ENCODE measurements at places on chromosomes 2 and 18.

DNA sequence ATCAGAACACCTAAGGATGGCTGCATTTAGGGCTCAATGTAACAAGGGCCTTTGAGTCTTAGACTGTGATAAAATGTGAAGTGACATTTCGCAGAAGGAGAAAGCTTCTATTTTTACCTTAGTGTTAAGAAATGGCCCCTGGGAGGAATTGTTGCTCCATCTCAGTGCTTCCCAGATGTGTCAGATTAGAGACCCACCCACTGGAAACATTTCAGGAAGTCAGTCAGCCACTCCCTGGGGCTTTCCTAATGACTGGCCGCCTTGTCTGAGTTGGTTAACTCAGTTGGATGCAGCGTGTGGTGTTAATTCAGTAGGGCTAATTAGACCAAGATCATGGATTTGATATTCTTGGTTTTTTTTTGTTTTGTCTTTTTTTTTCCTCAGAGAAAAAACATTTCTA lies 355.9 kb downstream of the PIK3C3 start:
- DNase-seq: no peak

DNA sequence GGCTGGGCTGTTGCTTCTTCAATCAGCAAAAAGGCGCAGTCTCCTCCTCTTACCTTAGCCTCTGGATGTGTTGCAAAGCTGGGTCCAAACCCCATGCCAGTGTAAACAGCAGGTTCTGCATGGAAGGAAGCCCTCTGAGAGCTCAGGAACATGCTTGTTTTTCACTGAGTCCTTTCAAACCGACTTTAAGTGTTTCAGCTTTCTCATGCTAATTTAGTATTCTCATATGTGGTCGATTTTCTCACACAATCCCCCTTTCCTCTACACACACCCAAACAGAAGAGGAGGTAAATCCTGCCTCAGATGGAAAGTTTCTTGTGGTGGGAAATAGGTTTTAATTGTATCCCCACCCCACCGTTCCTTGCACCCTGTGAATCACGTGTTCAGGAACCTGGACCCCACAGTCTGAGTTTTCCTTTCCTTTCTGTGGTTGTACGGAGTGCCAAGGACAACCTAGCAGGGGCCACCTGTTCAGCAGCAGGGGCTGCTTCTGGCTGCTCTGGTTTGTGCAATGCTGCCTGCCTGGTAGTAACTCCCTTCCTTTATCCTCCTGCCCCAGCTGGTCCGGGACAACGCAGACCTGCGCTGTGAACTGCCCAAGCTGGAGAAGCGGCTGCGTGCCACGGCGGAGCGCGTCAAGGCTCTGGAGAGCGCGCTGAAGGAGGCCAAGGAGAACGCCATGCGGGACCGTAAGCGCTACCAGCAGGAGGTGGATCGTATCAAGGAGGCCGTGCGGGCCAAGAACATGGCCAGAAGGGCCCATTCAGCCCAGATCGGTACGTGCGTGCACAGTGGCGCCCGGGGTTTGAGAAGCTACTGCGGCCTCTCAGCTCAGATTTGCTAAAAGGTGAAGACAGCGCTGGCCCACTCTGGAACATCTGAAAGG lies 28.7 kb upstream of the LYPD6B start:
- DNase-seq: no peak

GRCh38 chr2:74821177-74822126 lies 12.5 kb upstream of the HK2 start:
- DNase-seq: no peak

GRCh38 chr2:86241611-86242010 lies 42.4 kb downstream of the MRPL35 start:
- DNase-seq: no peak

DNA sequence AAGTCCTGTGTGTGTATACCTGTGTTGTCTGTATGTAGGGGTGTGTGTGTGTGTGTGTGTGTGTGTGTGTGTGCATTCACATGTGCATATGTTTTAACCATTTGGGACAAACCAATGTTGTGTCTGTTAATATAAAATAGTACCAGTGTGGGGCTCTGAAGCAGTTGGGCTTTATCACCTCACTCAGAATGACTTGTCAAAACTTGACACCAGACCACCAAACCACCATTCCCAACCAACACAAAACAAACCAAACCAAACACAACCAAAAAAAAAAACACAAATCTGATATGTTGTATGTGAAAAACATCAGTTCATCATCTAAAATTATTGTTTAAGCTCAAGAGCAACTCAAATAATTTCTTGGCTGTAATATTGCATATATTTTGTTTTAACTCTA lies 42.1 kb downstream of the CALCRL start:
- no peak for DNase-seq

GRCh38 chr2:6008726-6009125 lies 316.5 kb downstream of the SOX11 start:
- no peak for DNase-seq

GRCh38 chr2:72094701-72095100 lies 53.0 kb downstream of the CYP26B1 start:
- no peak for DNase-seq

DNA sequence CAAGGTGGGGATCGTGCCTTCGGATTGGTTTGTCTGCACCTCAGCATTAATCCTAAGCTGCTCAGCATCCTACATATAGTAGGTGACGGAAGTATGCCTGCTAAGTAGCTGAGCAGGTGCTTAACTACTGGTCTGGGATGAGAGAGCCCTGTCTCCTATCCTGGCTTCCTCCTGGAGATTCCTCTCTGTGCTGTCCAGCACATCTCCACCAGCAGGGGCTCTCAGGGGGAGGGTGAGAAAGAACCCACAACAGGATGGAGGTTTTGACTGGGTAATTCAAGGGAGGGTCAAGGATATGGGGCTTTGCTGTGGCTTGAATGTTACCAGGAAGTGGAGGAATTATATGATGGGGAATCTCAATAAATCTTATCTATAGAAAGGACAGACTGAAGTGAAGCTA lies 45.4 kb upstream of the KIF5C start:
- no peak for DNase-seq

- no peak for DNase-seq
These were observed 240.7 kb downstream of the DCDC2C start for GRCh38 chr2:3944071-3944470.

- no peak for DNase-seq
These were observed 90.0 kb downstream of the PLEKHM3 start for GRCh38 chr2:207935121-207935990.

- no peak for DNase-seq
These were observed 31.9 kb downstream of the SH3RF3 start for GRCh38 chr2:109160714-109161440.

DNA sequence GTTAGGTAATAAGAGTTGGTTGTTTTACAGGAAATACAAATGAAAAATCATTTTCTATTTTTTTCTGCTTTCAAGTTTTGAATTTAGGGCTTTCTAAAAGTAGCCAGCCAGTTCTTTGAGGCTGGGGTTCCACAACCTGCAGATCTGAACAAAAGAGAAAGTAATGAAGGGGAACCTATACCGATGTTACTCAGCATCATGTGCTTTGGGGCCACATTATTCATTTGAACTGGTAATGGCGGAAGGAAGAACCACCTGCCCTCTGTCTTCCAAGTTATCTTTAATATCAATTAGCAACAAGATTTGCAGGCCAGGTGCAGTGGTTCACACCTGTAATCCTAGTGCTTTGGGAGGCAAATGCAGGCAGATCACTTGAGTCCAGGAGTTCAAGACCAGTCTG lies 12.9 kb upstream of the MRO start:
- DNase-seq: no peak

- DNase-seq: no peak
These were observed 11.3 kb downstream of the CNNM4 start for GRCh38 chr2:96771796-96772618.

DNA sequence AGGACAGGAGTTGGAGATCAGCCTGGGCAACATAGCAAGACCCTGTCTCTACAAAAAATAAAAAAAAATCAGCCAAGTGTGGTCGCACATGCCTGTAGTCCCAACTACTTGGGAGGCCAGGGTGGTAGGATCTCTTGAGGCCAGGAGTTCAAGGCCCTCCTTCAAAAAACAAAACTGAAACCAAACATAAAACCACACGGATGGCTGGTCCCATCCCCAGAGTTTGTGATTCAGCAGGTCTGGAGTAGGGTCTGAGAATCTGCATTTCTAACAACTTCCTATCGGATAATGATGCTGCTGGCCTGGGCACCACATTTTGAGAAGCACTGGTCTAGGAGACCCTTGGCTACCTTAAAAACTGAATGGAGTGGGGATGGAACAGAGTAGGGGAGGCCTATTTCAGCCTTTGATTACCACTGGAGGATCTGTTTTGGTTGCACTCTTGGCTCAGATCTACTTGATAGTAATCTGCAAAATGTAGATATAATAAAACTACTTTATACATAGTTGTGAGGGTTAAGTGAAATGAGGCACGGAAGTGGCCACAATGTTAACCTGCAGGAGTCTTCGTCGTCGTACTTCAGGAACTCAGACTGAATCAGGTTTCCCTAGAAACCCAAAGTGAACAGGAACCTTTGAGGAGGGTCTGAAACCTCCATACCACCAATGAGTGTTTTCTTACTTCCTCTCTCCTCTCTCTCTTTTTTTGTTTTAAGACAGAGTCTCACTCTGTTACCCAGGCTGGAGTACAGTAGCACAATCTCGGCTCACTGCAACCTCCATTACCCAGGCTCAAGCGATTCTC lies 25.5 kb upstream of the NFE2L2 start:
- DNase-seq: no peak

GRCh38 chr2:160721089-160722040 lies 227.8 kb upstream of the RBMS1 start:
- DNase-seq: no peak

DNA sequence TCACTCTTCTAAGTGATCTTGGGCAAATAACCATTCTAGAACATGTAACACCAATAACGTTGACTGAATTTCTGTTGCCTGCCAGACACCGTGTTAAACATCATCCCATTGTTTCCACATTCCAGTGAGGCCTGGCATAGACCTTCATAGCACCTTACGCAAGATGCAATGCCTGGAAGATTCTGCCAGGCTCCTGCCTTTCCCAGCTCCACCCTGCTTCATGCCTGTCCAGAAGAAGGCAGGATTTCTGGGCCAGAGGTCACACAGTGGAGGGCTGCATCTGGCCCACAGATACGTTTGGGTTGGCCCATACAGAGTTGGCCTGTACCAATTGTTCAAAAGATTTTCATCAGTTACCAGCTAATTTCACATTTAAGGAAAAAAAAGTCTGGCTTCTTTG lies 46.3 kb downstream of the EN1 start:
- no peak for DNase-seq

- DNase-seq: peak; percentile 51
These were observed at the start of gene SCN2A for GRCh38 chr2:165239230-165239629. Gene SCN2A, plus strand, starts transcription at chr2:165239414. Its CDS starts 56,410 bp downstream, at chr2:165295824.

DNA sequence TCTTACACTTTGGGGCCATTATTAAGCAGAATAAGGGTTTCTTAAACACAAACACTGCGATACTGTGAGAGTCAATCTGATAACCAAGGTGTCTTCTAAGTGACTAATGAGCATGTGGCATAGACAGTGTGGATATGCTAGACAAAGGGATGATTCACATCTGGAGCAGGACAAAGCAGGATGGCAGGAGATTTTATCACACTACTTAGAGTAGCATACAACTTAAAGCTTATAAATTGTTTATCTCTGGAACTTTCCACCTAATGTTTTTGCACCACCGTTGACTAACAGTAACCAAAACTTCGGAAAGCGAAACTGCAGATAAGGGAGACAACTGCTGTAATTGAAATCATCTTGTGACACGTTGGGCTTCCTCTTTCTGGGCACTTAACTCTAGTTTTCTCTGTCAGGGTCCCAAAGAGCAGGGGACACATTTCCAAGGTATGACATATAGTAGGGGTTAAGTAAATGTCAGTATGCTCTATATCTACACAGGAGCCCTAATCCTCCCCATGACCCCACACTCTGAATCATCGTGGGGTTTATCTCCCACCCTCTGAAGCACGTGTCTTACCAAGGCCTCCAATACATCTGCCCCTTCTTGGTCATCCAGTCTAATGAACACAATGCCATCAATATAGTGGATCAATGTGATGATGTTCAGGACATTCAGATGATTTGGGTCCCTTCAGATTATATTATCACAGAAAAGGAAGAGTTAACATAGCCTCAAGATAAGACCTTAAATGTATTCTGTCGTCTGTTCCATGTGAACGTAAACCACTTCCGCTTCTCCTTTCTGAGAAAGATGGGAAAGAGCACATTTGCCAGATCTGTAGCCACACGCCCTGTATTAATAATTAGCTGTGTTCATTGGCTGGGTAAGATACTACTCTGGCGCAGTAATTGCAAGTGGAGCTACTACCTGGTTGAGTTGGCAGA lies 78.7 kb downstream of the FTCDNL1 start:
- DNase-seq: no peak

GRCh38 chr2:69149631-69150215 lies 136.7 kb downstream of the ANTXR1 start:
- DNase-seq: no peak

DNA sequence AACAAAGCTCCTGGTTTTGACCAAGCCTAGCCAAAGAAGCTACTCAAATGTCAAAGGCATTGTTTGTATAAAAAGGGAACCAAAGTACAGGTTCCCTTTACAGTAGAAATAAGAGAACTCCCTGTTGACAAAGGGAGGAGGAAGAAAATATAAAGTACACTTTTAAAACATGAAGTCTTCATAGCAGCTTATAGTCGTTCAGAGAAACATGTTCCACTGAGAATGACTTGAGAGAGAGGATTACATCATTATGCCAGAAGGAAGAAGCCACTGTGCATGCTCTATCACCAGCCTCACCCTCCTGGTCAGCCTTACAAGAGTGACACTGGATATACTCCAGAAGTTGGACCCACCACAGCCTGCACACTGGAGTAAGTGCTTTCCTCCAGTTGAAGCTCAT lies 2.5 kb upstream of the DHRS9 start:
- DNase-seq: no peak

- DNase-seq: no peak
These were observed 40.7 kb downstream of the VIT start for GRCh38 chr2:36737131-36737750.

GRCh38 chr2:188524519-188525113 lies 232.9 kb downstream of the GULP1 start:
- no peak for DNase-seq

DNA sequence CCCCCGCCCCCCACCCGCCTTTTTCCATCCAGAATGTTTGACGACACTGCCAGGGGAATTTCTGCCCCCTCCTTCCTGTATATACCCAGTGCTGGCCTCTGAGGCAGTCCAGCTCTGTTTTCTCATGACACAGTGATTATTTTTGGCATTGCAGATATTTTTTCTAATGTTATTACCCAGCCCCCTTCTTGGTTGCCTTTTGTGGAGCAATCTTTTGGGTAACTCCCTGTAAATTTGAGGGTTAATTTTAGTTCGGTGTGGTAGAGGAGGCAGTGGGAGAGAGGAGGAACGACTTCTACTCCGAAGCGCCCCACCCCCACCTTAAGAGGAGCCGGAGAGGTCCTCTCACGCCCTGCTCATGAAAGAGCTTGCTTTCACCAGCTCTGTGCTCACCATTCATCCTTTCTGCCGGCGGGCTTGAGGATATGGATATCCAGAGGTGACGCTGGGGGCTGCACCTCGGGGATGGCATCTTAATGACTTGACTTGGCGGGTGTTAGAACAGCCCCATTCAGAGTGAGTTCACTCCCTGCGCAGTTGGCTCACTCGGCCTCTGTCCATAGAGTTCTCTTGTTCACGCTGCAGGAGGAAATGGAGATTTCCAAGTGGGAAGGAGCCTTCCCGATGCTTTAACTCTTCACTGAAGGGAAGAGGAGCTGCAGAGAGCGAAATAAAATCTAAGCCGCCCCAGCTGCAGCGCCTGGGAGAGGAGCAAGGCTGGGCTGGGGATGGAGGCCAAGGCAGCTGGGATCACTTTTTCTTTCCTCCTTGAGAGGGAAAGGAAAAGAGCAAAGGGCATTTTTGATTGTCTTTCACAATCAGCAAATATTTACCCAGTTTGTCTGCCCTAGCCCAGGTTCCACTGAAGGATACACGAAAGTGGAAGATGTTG lies 38.4 kb downstream of the EPAS1 start:
- no peak for DNase-seq
